ENCODE measurements at places on chromosomes 1 and 21. TPM values are rescaled to one million over a fixed set of nuclear protein-coding genes. Genes with fewer than 3 reads are reported as not detected.

The ST6GALNAC3 gene
- total RNA-seq = 0.87 TPM

DNA sequence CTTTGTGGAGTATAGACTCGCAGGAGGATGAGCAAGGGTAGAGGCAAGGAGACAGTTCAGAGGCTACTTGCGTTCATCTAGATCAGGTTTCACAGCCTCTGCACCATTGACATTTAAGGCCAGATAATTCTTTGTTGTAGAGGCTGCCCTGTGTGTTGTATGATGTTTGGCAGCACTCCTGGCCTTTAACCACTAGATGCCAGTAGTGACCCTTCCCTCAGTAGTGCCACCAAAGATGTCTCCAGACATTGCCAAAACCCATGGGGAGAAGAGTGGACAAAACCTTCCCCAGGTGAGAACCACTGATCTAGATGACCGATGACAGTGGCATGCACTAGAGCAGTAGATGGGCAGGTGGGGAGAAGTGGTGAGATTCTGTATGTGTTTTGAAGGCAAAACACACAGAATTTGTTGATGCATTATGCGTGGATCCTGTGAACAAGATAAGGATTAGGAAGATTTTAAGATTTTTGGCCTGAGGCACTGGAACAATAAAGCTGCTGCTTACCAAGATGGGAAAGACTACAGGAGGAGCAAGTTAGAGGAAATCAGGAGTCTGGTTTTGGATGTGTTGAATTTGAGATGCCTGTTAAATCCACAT is 9.9 kb upstream of the COG2 start:
- peak; percentile 67 for DNase-seq

DNA sequence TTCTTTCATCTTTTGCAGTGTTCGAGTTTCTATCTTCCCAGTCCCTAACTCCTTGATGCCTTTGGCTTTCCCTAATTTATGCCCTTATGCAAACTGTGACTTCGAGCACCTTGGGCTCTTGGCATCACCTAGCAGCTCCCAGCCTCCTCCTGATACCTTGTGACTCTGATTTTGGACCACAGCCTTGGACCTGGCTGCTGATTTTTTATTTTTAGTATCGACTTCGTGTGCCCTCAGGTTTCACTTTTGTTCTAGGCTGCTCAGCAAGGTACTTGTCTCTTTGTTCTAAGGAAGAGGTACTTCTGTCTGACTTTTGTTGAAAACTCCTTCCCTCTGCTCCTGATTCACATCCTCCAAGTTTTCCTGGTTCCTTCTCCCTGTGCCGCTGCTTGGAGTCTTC is 69.6 kb upstream of the KCNK1 start:
- no peak for DNase-seq

- DNase-seq = no peak
Observed at GRCh38 chr1:201336711-201337450, 40.6 kb downstream of the TNNT2 start.

- no peak for DNase-seq
Observed at GRCh38 chr1:194056169-194056568, 869.8 kb upstream of the B3GALT2 start.

GRCh38 chr21:18715606-18716005 is 312.0 kb upstream of the TMPRSS15 start:
- DNase-seq = no peak

GRCh38 chr1:183126528-183126927 is 59.5 kb upstream of the LAMC2 start:
- no peak for DNase-seq

GRCh38 chr1:66269222-66269621 is 264.7 kb upstream of the SGIP1 start:
- no peak for DNase-seq

- no peak for DNase-seq
Observed at GRCh38 chr1:235954306-235955283, 87.9 kb upstream of the LYST start.

The ARTN gene
- 10.7 TPM for total RNA-seq

DNA sequence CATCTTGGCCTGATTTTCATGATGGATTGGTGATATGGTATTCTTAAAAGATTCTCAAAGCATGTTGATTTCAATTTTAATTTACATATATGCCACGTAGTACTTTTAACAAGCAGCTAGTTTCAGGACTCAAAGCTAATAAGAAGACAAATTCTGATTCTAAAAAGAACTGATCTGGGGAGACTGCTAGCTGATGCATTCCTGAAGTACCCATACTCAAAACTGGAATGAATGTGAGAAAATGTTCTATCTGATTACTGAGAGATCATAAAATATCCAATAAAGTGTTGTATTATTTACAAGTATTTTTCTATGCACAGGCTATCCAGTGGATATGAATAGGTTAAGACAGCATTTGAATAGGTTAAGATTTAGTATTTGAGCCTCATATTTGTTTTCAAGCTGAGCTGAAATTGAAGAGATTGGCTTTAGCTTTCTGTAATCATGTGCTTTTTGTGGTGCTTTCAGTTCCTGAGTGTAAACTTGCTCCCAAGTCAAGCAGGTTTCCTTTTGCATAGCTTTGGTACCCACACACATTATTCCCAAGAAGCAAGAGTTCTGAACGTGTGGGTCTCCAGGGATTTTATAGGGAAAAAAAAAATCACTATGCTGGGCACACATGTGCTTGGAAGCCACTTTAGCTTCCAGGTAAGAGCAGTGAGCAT is 114.1 kb downstream of the VPS13D start:
- no peak for DNase-seq

GRCh38 chr21:38490411-38491020 is 7.8 kb downstream of the ERG start:
- DNase-seq = no peak

DNA sequence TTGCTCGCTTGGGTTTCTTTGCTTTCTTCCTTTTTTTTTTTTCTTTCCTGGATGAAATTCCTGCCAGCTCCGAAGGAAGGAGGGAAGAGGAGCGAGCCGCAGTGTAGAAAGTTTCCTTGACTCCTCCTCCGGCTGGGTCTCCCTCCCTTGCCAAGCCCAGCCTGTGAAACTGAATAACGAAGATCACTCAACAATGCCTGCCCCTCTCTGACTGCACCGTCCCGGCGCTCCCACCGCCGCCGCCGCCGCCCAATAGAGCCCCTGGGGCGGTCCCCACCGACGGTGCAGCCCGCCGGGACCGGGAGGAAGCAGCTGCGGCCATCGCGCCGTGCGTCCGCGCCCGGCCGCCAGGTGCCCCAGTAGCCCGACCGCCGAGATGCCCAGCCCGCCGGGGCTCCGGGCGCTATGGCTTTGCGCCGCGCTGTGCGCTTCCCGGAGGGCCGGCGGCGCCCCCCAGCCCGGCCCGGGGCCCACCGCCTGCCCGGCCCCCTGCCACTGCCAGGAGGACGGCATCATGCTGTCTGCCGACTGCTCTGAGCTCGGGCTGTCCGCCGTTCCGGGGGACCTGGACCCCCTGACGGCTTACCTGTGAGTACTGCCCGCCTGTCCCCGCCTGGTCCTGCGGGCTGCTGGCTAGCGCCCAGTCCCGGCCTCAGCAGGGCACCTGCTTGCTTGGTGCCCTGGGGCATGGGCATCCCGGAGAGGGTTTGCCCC is at the start of gene LGR6:
Gene LGR6 (plus strand): TSS at position 186 of the 714 bp plus-strand sequence. CDS start 191 bp downstream, at position 377.
- no peak for DNase-seq

- no peak for DNase-seq
Observed at GRCh38 chr1:179589509-179589908, 2.1 kb upstream of the TDRD5 start.

DNA sequence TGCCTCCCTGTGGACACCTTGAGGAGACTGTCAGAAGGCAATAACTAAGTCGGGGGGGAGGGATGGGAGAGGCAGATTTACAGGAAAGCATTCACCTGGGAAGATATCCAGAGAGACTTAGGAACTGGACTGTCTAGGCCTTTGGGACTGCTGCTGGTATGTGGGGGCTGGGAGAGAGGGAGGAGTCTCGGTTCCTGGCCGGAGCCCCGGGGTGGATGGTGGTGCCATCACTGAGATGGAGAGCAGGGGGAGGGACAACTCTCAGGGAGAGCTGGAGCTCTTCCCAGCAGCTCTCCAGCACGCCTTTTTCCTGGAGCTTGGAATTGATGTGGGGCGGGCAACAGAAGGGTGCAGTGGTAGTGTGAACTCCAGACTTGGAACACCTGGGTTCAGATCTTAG is 22.1 kb downstream of the PTPRF start:
- DNase-seq = no peak

The FHAD1 gene
- total RNA-seq = 89.1 TPM

DNA sequence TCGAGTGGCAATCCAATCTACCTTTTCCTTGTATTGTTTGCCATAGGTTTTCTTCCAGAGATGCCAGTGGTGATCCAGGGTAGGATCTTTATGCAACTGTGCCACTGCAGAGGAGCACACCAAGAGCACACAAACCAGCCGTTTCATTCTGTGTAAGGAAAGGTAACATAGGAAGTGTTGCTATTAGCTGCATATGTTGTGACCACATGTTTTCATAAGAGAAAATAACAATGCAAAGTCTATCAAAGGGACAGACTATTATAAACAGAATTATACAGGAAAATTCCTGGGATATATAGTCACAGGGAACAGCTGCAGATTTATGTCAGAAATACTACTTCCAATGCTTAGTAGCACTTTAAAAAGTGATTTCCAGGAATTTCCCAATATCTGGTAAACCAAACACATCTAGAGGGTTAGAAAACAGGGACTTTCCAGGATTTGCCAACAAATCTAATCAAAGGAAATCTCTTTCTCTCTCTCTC is 919 bp downstream of the CTSS start:
- DNase-seq = no peak

- peak; percentile 21 for DNase-seq
Observed at GRCh38 chr1:223556414-223557129, 108.9 kb downstream of the CAPN8 start.

The FOXO6 gene
- not detected for total RNA-seq

GRCh38 chr1:1000357-1001056 is 610 bp upstream of the HES4 start:
- DNase-seq = peak; percentile 70

The AADACL4 gene
- not detected for total RNA-seq

The CNR2 gene
- total RNA-seq = not detected

DNA sequence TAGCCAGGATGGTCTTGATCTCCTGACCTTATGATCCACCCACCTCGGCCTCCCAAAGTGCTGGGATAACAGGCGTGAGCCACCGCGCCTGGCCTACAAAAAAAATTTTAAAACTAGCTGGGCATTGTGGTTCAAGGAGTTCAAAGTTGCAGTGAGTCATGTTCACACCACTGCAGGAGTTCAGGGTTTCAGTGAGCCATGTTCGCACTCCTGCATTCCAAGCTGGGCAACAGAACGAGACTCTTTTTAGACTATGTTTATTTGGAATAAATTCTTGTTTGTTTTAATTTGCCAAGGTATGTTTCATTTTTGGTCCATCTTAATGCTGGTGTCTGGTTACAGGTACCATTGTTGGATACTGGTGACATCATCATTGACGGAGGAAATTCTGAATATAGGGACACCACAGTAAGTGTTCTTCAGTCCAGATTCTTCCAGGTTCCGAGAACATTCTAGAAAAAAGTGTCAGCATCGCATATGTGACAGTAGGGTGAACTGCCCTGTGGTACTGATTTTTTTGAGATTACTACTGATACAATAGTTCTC is 3.9 kb downstream of the PGD start:
- DNase-seq = no peak

The ENO1 gene
- total RNA-seq = 3,383 TPM

GRCh38 chr1:39163469-39163868 is 41.0 kb upstream of the MACF1 start:
- DNase-seq = no peak

The CHODL gene
- 0.12 TPM for total RNA-seq

- no peak for DNase-seq
Observed at GRCh38 chr1:230901671-230902070, 33.4 kb upstream of the C1orf198 start.

GRCh38 chr1:59045636-59046035 is 251.3 kb upstream of the FGGY start:
- DNase-seq = no peak

DNA sequence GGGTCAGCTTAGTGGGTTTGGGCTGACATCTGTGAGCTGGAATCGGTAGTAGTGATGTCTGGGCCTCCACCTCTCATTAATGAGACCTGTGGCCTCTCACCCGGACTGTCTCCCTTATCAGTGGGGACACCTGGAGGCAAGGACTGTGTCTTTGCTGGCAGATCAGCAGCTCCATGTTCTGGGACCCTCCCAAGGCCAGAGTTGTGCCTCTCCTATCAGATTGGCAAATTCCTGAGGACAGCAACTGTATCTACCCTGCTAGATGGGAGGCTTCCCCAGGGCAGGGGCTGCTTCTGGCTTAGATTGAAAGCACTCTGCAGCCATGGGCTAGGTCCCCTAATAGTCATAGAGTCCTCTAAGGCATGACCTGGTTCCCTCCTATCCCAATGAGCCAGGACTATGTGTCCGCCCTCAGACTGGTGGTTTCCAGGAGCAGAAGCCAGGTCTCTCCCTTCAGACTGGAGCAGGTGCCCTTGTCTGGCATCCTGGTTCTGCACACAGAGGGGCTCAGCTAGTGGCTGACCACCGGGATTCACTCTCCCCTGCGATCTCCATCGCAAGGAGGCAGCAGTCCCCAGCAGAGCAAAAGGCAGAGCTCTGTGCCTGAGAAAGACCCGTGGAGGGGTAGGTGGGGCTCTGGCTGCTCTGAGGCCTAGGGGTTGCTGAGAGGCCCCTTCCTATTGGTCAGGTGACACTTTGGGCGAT is 5.8 kb downstream of the DRAXIN start:
- no peak for DNase-seq

The GNL2 gene
- 50.8 TPM for total RNA-seq

The FCGR3A gene
- not detected for total RNA-seq

DNA sequence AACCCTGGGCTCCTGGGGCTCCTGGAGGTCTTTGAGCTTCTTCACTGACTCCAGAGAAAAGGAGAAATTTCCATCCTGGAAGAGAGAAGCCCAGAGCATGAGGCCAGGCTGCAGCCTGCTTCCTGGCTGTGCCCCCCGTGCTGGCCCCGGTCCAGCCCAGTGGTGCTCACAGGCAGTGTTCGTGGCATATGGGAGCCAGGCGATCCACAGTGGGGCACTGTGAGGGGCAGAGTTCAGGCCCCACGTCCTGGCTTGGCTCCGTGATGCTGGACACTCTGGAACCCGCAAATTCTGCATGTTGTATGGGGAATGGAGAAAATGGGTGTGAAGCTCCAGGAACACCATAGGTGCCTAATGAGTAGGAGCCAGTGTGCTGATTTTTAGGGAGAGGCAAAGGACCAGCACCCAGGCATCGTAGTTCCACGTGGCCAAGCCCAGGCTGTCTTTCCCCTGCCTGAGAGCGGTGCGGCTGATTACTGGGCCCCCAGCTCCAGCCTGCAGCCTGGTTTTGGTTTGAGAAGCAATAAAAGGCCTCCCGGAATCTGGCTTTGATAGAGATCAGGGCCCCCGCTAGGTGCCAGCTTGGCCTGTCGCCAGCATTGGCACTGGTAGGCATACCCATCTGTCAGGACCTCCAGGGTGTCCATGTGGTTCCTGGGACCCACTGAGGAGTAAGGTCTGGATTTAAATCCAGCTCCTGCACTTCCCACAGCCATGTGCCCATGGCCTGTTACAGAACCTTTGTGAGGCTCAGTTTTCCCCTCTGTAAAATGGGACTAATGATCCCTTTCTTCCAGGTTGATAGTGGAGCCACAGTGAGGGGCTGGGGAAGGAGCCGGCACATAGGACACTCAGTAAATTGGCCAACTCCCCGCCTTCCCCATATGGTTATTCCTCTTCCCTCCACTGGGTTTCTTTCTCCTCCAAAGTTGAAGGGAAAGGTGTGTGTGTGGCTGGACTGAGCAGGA is 725 bp downstream of the GUCA2A start:
- DNase-seq = no peak

The TMPRSS15 gene
- total RNA-seq = 0.32 TPM

All from NCI-H460 (cell line).